Astrocyte of the cerebellum (primary cell): ENCODE measurements at places on chromosomes 5 and 9.

DNA sequence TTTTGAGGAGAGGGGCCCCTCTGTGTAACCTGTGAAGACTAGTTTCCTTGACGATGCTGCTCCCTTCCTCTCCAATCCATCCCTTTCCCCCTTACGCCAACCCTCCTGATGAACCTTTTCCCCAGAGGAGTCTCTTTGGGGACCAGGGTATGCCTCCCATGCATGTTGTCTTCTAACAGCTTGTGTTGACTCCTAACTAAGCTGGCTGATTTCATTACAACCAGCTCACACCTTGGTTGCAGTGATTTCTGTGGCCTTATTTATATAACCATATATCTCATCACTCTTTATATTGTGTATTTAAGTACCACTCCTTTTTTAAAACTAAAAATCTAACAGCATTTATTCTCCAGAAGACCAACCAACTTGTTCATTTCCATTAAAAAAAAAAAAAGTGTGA, 42.5 kb downstream of the SFXN1 start:
- DNase-seq, result no peak

GRCh38 chr5:107618242-107618641, 52.5 kb downstream of the EFNA5 start:
- no peak for DNase-seq

DNA sequence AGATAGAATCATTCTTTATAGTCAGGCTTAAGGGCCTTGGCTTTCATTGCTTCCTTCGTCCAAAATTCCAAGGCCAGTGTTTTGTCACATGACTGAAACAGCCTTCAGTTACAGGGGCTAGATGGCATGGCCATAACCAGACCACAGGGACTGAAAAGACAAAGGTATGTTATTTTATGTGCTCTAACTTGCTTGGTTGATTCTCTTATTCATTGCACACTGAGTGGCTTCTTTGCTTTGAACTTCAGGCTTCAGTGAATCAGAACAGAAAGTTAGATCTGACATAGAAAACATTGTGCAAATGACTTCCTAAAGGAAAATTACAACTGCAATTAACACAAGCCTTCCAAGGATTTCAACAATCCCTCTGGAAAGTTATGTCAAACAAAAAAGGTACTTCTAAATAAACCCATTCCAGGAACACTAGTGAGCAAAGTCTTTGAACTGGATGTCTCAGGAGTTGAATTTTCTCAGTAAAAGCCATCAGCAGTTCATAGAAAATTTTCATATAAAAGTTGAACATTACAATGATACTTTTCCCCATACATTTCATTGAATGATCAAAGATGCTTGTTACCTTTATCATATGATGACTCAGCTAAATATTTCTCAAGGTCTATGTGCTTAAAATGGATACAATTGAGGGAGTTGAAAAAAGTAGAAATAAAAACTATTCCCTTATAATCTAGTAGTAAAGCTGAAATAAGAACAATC, 355.3 kb downstream of the TMEM232 start:
- no peak for DNase-seq

DNA sequence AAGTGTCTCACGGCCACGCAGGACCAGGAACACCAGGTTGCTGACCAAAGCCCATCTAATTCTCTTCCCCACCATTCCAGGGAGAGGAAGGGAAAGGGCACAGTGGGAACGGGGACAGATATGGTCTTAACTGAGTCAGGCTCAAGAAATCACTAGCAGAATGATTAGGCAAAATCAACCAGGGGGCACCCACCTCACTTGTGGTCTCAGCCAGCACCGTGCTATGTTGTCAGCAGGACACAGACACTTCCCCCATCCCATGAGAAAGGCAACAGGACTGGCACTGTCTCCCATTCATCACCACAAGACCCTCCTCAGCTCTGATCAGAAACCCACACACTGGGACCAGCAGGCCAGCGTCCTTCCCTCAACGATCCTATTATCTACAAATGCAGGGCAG, 2.9 kb downstream of the BICD2 start:
- no peak for DNase-seq

- no peak for DNase-seq
Observed at GRCh38 chr9:99063522-99063921, 41.4 kb upstream of the TGFBR1 start.

GRCh38 chr5:21581508-21581907, 1271.6 kb downstream of the CDH12 start:
- no peak for DNase-seq

DNA sequence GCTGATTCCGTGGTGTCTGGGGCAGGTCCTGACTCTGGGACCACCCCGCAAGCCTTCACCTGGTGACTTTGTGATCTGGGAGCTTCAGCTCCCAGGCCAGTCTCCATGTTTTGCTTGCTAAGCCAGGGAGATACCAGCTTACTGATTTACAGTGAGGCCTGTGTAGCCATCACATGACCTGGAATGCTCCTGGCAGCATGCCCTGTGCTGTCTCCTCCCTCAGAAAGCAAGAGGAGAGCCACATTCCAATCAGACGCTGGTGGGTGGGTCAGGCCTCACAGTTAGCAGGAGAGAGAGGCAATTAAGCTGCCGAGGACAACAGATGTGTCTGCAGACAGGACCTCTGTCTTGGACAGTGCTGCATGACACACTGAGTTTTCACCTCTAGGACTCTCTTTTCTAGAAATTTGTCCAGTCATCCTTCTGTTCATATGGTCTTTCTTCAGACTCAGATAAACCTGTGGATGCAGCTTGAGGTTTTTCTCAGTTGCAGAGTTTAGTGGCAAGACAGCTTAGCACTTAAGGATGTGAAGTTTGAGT, 24.4 kb upstream of the GRPEL2 start:
- DNase-seq, result peak; percentile 82

GRCh38 chr5:3656803-3657202, 61.2 kb downstream of the IRX1 start:
- no peak for DNase-seq

DNA sequence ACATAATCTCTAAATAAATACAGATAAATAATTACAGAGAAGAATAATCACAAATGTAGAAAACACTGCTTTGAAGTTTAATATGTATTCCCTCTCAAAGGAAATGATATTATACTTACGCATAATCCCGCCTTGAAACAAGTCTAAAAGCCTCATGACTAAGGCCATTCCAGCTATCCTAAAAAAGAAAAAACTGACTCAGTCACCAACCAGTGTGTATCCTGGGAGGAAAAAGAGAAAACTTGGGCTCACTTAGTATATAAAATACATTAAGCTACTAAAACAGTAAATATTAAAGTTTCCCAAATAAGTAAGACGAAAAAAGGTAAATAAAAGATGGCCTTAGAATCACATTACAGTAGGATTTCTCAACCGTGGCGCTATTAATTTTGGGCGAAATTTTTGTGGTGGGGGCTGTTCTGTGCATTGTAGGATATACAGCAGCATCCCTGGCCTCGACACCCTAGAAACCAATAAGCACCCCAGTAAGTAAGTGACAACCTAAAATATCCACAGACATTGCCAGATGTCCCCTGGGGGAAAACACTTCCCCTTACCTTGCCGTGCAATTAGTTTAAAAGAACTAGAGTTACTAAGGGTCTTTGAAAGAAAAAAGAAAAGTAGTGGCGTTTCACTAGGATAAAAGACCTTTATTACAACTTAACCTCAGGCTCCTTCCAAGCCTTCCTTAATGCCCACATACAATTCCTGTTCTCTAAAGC, 1.1 kb downstream of the HSPA9 start:
- no peak for DNase-seq

- no peak for DNase-seq
Observed at GRCh38 chr5:152288917-152289595, 116.0 kb downstream of the NMUR2 start.

GRCh38 chr9:69412741-69413150, 87.7 kb downstream of the ENTREP1 start:
- DNase-seq, result peak; percentile 34

DNA sequence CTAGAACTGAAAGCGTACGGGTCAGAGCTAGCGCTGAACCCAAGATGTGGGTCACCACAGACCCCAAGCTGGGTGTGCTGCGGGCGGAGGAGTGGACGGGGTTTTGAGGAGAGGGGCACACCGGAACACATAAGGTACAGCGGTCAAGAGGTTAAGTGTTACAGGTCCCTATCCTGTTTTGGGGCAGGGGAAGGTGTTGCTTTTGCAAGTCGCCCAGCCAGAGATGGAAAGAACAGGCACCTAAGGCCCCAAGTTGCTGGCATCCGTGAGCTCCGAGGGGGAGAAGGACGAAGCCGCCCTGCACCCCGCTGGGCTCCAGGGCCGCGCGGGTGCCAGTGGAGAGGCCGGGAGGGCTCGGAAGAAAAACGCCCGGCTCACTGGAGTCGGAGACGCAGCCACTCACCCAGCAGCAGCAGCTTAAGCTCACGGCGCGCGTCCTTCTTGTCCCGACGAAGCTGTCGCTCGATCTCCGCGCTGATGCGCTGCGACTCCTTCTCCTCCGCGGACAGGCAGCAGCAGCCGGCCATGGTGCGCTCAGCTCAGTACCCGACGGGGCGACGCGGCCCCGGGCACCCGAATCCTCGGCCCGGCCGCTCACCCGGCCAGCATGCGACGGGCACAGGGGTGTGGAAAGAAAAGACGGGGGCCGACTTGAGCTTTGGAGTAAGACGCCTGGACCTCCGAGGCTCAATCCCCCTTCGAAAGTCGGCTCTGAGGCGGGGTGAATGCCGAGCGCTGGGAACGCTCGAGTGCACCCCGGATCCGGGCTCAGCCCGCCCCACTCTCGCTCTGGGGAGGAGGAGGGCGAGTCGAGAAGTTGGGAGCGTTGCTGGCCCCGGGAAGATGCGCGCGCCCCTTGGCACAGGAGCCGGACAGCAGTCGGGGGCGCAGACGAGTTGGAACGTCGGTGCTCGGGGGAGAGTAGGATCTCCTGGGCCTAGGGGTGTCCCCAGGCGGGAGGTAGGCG, 572 bp downstream of the GNA14 start:
- DNase-seq, result no peak

- no peak for DNase-seq
Observed at GRCh38 chr5:107404595-107405374, 266.0 kb downstream of the EFNA5 start.
